ENCODE measurements at places on chromosomes 7 and 10.

- DNase-seq = peak; percentile 65
Measured at GRCh38 chr7:128734890-128735289, 4.3 kb upstream of the CALU start.

- DNase-seq = no peak
Measured at GRCh38 chr7:44535348-44536064, 5.6 kb downstream of the NPC1L1 start.

DNA sequence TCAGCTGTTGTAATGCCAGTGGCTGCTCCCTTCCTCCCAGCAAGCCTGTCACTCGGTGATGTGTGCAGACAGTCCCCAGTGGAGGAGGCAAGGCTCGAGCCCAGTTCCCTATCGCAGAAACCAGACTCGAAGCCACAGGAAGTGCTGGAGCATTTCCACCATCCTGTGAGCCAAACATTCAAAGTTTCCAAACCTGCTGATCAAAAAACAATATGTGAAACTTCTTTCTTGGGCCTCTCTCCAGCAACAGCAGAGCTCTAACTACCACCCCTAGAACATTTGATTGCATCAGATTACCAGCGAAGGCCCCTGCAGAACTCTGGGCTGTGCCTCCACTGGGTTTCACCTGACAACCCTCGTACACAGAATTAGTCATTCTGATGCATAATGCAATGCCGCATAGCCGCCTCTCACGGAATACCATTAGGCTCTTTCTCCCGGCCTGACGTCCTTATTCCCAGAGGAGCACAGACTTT is 94.0 kb downstream of the ELMO1 start:
- DNase-seq = peak; percentile 86

GRCh38 chr7:12699299-12699698 is 11.9 kb downstream of the ARL4A start:
- DNase-seq = no peak

Measured in inflammatory macrophage (primary cell).